ENCODE measurements at places on chromosomes 13 and 19.

- DNase-seq = no peak
Observed at GRCh38 chr13:24386816-24387708, 77.7 kb downstream of the C1QTNF9 start.

DNA sequence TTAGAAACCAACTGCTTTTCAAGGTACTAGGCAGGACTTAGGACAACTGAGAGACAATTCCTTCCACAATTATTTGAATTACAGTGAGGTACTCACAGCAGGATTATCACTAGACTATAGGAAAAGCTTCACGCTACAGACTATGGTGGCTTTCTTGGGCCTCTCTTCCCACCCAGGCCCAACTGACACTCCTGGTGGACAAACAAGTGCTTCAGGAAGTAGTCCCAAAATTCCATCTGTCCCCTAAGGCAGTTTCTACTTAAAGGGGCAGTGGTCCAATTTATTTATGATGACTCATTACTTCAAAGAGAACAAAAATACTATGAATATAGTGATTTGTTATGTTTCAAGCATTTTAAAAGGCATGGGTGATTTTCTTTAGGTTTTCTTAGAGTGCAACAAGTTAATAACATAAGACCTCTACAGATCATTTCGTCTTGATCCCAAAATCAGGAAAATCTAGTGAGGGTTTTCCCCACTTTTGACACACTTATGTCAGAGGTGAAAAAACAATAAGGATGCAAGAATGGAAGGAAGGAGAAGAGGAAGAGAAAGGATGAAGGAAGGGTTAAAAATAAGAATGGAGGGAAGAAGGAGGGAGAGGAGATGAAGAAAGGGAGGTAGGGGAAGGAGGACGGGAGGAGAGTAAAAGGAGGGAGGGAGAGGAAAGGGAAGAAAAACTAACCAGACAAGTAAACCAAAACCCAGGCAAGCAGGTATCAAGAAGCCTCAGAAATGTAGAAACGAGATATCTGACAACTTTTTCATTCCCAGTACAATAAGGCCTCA, 100.7 kb downstream of the SERP2 start:
- no peak for DNase-seq

DNA sequence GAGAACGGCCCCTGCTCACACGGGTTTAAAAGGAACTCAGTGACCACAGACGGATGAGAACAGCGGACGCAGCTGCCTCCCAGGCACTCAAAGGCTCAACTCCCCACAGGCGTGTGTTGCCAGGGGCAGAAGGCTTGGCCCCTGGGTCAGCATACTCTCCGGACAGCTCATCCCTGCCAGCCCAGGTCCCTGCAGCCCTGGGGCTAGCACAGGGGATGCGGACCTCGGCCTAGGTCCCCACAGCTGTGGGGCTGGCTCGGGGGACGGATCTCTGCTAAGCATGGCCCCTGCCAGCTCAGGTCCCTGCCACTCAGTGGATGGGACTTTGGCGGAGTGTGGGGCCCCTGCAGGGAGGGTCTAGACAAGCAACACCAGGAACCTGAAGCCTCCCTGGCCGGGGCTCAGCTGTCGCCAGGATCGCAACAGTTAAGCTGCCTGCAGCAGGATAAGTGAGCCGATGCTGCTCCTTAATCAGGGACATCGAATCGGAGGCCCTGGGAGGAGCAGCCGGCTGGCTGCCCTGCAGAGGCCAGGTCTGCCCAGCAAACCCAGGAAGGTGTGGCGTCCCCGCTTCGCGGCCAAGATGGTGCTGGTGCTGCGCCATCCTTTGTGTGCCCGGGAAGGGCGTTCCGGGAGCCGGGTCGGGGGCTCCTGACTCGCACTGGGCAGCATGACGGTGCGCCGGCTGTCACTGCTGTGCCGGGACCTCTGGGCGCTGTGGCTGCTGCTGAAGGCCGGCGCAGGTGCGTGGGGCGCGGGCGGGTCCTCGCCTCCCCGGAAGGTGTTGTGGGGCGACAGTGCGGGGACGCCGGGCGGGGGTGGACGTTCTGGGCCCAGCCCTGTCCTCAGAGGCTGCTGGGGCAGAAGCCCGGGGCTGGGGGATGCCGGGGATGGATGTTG, 32.5 kb downstream of the MCF2L start:
- DNase-seq = peak; percentile 9

GRCh38 chr19:48656840-48657474, 11.0 kb upstream of the CA11 start:
- DNase-seq = no peak

DNA sequence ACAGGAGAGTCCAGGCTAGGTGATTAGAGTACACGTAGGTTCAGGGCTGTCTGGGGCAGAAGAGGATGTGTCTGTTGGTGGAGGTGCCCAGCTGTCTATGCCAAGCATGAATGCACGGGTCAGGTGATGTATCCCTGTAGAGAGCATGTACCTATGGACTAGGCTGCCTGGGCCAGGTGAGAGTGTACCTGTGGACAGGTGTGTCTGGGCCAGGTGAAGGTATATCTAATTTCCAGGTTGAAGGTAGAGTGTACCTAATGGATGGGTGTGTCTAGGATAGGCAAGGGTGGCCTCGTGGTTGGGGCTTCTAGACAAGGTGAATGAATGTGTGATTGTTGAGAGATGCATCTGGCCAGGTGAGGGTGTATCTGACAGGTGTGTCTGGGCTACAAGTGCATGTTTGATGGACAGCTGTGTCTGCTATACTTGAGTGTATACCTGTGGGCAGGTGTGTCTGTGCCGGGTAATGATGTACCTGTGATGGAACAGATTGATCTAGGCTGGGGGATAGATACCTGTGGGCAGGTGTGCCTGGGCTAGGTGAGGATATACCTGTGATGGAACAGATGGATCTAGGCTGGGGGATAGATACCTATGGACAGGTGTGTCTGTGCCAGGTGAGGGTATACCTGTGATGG, 15.5 kb upstream of the ZNF414 start:
- DNase-seq = no peak

DNA sequence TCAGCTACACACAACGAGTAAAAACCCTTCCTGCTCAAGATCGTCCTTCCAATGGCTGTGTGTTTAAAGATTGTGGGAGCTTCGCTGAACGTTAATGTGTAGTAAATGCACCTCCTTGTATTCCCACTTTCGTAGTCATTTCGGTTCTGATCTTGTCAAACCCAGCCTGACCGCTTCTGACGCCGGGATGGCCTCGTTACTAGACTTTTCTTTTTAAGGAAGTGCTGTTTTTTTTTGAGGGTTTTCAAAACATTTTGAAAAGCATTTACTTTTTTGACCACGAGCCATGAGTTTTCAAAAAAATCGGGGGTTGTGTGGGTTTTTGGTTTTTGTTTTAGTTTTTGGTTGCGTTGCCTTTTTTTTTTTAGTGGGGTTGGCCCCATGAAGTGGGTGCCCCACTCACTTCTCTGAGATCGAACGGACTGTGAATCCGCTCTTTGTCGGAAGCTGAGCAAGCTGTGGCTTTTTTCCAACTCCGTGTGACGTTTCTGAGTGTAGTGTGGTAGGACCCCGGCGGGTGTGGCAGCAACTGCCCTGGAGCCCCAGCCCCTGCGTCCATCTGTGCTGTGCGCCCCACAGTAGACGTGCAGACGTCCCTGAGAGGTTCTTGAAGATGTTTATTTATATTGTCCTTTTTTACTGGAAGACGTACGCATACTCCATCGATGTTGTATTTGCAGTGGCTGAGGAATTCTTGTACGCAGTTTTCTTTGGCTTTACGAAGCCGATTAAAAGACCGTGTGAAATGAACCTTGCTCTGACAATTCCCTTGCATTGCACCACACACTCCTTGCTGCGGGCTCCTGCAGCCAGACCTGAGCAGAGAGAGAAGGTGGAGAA, 2.7 kb upstream of the FAM174C start:
- no peak for DNase-seq

- no peak for DNase-seq
Observed at GRCh38 chr13:40024204-40024966, 368.9 kb downstream of the COG6 start.

DNA sequence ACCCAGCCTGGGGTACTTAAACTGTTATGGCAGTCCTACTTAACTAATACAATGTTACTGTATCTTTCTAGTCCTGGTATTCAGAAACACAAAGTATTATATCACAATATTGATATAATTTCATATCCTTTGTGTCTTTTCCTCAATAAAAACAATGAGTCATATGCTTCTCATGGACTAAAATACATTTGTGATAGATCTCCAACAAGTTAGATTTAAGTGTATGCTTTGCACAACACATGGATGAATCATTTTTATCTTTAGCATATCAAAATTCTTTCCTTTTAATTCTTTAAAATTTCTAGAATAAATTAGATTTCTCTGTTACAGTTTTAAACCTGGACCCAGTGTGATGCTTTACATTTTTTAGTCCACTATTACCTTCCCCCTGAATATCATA, 1357.8 kb upstream of the ATXN8OS start:
- DNase-seq = no peak

DNA sequence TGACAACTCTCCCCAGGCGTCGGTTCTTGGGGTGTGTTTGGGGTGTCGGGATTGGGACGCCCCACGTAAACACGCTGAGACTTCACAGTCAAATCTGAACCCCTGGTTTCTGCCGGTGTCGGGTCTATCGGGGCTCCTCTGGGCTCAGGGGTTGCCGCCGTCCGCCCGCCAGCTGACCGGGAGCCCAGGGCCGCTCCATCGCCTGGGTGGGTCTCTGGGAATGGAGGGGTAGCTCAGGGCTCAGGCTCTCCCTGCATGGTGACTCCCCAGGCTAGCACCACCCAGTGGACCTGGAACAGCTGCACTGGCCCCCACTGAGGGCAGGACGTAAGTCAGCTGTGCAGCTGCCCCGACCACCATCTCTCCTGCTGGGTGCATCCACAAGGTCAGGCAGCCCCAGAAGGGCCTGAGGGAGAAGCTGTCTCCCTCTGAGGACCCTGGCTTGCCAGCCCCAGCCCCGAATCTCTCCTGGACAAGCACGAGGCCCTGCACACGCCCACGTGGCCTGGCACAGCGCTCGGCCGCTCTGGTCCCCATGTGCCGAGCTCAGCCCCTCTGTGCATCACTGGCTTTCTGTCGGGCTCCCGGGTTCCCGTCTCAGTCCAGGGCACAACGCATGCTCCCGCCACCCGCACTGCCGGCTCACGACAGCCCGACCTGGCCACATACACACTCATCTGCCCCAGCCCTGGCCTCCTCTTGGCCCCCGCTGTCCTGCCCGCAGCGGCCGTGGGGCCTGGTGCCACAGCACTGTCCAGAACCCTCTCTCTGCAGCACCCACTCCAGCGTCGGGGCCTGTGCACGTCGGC, 6.1 kb downstream of the RNF126 start:
- DNase-seq = no peak

DNA sequence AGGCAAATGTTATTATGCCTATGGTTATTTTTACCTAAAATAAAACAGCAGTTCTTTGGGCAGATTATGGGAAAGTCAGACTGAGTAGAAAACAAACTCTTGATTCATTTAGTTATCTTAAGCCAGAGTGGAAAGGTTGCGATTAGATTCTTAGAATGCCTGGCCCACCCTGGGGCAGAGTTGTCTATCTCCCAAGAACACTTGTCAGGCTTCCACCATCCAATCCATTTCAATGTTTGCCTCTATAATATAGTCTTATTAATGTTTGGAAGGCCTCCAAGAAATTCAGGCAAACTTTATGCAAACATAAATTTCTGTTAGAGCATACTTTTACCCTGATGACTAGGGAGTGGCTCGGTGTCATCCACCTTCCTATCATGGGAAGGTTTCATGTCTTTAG, 207.0 kb downstream of the SLITRK6 start:
- no peak for DNase-seq

DNA sequence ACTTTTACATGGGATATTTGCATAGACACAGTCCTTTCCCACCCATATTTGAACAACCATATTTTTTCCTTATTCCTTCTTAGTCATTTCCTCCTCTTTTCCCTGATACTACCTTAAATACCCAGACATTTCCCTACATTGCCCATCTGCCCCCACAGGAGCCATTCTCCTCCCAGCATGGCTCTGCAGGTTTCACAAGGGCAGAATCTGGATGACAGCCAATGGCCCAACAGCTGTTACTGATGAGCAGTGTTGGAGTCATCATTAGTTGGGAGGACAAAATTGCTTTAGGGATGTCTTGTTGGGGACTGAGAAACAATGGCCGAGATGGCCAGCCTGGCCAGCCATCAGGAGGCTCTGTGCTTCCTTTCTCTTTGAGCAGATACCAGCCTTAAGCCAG, 209.5 kb downstream of the KLF5 start:
- no peak for DNase-seq

- DNase-seq = no peak
Observed at GRCh38 chr13:71021825-71022422, 845.1 kb downstream of the DACH1 start.

- no peak for DNase-seq
Observed at GRCh38 chr19:34661357-34661756, 15.6 kb downstream of the SCGB2B2 start.

GRCh38 chr13:39870197-39870747, 214.8 kb downstream of the COG6 start:
- DNase-seq = no peak

DNA sequence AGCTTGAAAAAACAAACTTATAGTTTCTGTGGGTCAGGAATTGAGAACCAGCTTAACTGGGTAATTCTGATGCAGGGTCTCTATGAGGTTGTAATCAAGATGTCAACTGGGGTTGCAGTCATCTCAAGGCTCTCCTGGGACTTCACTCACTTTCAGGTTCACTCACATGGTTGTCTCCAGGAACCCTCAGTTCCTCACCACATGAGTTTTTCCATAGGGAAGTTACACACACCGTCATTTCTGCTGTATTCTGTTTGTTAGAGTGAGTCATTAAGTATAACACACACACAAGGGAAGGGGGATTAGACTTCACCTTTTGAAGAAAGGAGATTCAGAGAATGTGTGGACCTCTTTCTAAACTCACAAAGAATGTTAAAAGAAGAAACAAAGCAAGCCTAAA, 34.9 kb upstream of the MLNR start:
- DNase-seq = no peak

- no peak for DNase-seq
Observed at GRCh38 chr13:29255567-29255966, 339.9 kb downstream of the SLC7A1 start.

DNA sequence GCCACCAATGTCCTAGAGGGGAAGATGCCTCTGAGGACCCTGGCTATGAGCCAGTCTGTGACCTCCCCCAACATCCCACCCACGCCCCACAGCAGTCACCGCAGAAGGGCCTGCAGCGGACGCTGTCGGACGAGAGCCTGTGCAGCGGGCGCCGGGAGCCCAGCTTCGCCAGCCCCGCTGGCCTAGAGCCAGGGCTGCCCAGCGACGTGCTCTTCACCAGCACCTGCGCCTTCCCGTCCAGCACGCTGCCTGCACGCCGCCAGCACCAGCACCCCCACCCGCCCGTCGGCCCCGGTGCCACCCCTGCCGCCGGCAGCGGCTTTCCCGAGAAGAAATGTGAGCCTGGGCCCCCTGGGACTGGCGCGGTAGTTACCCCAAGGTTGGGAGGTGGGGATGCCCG, 30.6 kb downstream of the DPF1 start:
- no peak for DNase-seq

DNA sequence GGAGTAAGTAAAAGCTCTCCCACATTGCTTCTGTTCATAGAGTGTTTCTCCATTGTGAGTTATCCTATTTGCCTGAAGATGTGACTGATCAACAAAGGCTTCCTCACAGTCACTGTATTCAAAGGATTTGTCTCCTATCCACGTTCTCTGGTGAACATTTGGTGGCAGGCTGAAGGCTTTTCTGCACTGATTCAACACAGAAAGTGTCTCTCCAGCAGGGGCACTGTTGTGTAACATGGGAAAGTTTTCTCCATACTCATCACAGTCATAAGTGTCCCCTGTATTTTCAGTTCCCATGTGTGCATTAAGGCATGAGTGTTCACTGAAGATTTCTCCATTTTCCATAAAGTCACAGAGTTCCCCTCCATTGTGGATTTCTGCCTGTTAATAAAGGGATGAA, 17.6 kb downstream of the ZNF121 start:
- no peak for DNase-seq

GRCh38 chr19:16371540-16371986, 46.9 kb downstream of the KLF2 start:
- DNase-seq = no peak

- no peak for DNase-seq
Observed at GRCh38 chr13:39916330-39916729, 260.9 kb downstream of the COG6 start.
